ENCODE measurements at places on chromosomes 16 and 17.

DNA sequence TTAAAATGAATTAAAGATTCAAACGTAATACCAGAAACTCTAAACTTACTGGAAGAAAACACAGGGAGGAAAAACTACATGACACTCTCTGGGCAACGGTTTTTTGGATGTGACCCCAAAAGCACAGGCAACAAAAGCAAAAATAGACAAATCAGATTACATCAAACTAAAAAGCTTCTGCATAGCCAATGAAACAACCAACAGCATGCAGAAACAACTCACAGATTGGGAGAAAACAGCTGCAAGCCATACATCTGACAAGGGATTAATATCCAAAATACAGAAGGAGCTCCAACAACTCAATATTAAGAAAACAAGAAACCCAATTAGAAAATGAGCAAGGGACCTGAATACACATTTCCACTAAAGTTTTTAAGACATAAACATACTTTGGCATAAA lies 69.2 kb upstream of the ALOX12 start:
- no peak for DNase-seq

DNA sequence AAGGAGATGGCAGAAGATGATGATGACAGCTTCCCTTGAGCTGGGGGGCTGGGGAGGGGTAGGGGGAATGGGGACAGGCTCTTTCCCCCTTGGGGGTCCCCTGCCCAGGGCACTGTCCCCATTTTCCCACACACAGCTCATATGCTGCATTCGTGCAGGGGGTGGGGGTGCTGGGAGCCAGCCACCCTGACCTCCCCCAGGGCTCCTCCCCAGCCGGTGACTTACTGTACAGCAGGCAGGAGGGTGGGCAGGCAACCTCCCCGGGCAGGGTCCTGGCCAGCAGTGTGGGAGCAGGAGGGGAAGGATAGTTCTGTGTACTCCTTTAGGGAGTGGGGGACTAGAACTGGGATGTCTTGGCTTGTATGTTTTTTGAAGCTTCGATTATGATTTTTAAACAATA lies 16.9 kb downstream of the PSMD3 start:
- no peak for DNase-seq

GRCh38 chr17:82957469-82957795 lies 117.6 kb upstream of the ZNF750 start:
- no peak for DNase-seq

GRCh38 chr17:8354236-8354635 lies 14.6 kb downstream of the ODF4 start:
- no peak for DNase-seq

- DNase-seq = no peak
Measured at GRCh38 chr16:2482708-2483534, 8.0 kb downstream of the TBC1D24 start.

DNA sequence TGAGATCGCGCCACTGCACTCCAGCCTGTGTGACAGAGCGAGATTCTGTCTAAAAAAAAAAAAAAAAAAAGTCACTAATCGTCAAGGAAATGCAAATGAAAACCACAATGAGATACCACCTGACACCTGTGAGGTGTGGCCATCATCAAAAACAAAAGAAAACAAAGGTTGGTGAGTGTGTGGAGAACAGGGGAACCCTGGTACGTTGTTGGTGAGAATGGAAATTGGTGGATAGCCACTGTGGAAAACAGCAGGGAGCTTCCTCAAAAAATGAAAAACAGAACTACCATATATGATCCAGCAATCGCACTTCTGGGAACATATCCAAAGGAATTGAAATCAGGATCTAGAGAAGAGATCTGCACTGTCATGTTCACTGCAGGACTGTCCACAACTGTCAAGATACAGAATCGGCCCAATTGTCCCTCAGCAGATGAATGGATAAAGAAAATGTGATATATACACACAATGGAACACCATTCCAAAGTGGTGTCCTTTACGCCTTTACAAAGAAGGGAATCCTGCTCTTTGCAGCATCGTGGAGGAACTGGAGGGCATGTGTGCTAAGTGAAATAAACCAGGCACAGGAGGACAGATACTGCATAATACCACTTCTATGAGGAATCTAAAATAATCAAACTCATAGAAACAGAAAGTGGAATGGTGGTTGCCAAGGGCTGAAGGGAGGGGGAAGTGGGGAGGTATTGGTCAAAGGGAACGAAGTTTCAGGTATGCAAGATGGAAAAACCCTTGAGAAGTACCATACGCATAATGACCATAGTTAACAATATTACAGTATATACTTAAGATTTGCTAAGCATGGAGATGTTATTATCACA lies 63.5 kb upstream of the PLCG2 start:
- DNase-seq = no peak

- no peak for DNase-seq
Measured at GRCh38 chr17:17345686-17346427, 42.7 kb downstream of the NT5M start.

GRCh38 chr17:75012096-75012345 lies 449 bp upstream of the MRPL58 start:
- no peak for DNase-seq

GRCh38 chr17:80858301-80859001 lies 133.2 kb upstream of the CHMP6 start:
- no peak for DNase-seq

DNA sequence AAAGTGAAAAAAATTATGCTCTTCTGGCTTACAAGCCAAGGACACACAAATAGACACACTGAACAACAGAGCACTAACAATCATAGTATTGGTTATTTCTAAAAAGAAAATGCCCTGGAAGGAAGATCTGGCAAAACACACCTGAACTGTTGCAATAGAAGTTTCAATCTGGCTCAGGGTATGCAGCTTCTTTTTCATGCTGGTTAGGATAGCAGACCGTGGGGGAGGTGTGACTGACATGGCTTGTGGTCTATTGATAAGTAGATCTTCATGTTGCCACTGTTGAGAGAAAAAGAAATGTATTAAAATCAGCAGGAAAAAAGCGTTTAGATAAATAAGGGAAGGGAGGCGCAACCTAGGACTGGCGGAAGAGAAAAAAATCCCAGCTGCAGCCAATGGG lies 26.5 kb upstream of the ARL6IP1 start:
- DNase-seq = no peak

- DNase-seq = no peak
Measured at GRCh38 chr16:50050802-50051201, 15.0 kb upstream of the HEATR3 start.

DNA sequence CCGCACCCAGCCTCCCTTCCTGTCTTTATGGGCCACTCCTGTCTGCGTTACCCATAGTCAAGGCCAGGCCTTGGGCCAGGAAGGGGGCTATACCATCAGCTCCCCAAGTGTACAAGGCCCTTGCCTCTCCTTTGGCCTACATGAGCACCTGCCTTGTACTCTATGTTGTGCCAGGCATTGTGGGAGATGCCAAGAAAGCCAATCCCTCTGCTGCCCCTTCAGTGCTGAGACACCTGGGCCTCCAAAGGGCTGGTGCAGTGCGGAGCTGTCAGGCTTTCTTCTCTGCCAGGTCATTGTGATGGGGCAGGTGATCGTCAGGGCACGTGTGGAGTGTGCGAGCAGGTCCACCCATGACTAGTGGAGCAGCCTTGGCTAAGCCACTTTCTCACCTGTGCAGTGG lies 59.9 kb downstream of the MPRIP start:
- DNase-seq = no peak

GRCh38 chr16:48347980-48348379 lies 37.2 kb downstream of the SIAH1 start:
- DNase-seq = no peak

DNA sequence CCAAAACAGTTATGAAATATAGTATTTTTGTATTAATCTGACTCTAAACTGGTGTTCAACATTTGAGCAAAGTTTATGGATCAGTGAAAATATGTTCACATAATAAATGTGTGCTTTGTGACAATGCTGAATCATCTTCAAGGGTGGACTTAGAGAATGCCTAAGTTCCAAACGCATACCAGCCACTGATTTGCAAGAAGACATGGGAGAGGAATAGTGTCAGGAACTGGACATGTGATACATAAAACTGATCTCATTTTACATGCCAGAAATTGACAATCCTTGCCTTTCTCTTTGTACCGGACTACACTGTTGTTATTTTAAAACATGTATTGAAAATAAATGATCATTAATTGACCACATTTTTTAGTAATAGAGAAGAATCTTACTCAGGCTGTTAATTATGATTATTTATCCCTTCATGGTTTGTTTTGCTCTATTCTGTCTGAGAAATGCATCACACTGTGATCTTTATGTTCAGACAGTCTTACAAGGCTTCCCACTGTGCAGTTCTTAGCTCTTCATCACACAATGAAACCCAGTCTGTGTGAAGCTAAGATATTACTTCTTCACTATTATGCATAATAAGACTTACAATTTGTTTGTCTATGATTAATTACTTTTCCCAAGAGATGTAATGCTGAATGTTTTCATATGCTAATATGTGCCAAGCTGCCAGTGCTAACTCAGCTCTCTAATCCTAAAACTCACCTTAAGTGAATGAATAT lies 1180.6 kb upstream of the CDH8 start:
- no peak for DNase-seq

DNA sequence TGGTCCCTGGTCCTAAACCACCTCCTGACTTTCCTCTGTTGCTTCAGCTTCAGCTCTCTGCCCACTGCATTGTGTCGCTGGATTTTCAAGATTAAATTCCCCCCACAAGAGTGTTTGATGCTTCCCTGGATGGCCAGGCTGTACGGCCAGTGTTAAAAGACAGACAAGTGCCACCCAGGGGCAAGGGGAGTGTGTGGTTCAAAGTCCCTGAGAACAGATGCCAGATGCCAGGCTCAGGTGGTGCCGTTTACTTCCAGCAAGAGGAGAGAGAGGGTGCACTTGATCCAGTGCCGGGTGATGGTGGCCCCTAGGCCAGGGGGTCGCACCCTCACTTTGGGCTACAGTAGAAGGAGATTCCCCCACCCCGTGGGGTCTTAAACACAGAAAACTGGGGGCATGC lies 109.2 kb downstream of the RPTOR start:
- no peak for DNase-seq

All from activated gamma-delta T cell treated with anti-CD3 and anti-CD28 coated beads, Interleukin-2, amount 50 U/mL, for 16 hours (primary cell).